ENCODE measurements at places on chromosomes 13 and 19.

GRCh38 chr13:30877335-30877734 is 28.7 kb upstream of the MEDAG start:
- DNase-seq = no peak

DNA sequence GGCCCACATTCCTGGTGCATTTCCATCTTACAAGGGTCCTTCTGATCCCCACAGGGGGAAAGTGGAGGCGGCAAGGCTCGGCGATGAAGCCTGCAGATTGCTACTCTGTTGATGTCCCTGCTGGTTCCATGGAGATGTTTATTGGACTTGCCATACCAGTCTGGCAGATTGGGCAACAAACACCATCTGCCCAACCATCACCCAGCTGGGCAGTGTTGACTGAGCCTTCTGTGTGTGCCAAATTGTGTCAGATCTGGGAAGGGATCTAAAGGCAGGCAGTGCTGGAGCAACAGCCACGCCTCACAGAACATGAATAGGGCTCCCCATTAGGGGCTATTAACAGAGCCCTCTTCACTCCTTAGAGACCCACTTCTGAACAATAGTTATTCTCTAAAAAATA is 35.0 kb downstream of the FLT1 start:
- no peak for DNase-seq

GRCh38 chr19:46943150-46943946 is 76.3 kb upstream of the NPAS1 start:
- DNase-seq = no peak

- DNase-seq = no peak
These were observed 915 bp downstream of the SHC2 start for GRCh38 chr19:459724-460511.

DNA sequence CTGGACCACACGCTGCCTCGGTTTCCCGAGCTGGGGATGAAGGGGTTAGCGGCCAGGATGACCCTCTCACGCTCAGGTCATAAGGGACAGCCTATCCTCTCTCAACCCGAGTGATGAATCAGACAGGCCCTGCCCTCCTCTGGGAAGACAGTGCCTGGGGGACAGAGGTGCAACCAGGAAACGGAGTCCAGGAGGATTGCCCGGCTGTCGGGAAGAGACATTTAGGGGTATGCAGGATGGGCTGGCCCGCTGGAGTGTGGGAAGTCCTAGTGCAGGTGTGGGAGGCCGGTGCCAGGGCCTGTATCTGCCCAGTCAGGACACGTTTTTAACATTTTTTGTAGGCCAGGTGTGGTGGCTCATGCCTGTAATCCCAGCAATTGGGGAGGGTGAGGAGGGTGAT is 8.3 kb downstream of the LSM7 start:
- no peak for DNase-seq

GRCh38 chr13:24199016-24199415 is 38.5 kb downstream of the SPATA13 start:
- no peak for DNase-seq

DNA sequence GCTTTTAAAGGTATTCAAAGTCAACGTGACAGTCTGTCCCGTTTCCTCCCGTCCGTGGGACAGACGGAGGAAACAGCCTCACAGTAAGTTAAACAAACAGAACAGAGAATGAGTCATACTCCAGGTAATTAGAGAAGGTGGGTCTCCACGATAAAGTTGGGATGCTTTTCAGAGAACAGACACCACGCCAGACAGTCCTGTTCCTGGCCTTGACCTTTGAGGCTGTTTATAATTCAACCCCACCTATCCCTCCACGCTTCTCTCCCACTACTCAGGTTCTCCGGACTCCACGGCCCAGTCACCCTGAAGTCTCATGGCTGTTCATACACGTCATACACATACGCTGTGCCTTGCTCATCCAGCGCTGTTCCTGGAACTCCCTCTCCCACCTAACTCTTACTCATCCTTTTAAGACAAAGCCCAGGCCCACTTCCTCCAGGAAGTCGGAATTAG is 42.5 kb downstream of the ARHGEF18 start:
- no peak for DNase-seq

GRCh38 chr13:50170447-50171037 is 155.3 kb downstream of the KCNRG start:
- no peak for DNase-seq

- DNase-seq = no peak
These were observed 583.4 kb upstream of the SLITRK5 start for GRCh38 chr13:87087741-87088140.

- DNase-seq = peak; percentile 46
These were observed 13.7 kb downstream of the PVR start for GRCh38 chr19:44657211-44657921.

GRCh38 chr13:106533101-106533942 is 2.1 kb downstream of the EFNB2 start:
- DNase-seq = peak; percentile 47

- no peak for DNase-seq
These were observed 9.1 kb downstream of the CDADC1 start for GRCh38 chr13:49256841-49257240.

DNA sequence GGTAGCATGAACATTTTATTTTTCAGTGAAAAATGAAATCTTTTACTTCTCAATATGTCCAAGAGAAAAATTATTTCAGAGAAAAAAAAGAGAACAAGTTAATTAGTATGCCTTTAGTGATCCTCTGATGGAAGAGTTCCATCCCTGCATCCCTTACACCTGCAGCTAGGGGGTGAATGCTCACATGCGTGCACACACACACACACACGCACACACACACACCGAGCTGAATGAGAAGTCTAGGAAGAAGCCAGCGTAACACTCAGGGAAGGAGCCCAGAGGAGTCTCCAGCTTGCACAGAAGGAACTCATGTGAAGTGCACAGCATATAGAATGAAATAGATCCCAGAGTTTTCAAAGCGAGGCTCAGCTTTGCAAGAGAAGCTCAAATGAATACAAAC is 510.5 kb downstream of the IRS2 start:
- no peak for DNase-seq

- peak; percentile 92 for DNase-seq
These were observed 77.1 kb downstream of the GNG7 start for GRCh38 chr19:2625434-2625833.

DNA sequence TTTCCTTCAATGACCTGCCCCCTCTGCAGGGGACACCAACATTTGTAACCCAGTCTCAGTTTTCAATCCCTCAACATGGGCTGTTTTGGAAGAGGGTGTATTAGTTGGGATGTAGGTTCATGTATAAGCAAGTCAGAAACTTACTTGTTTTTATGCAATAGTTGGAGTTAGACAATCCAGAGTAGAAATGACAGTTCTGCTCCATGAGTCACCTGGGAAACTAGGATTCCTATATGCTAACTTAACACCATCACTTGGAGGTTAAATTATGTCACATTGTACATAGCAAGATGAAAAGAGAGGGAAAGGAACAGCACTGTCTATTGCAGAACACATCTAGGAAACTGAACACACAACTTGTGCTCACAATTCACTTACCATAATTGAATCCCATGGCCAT is 436.4 kb downstream of the RFC3 start:
- no peak for DNase-seq

GRCh38 chr13:111853721-111854120 is 213.2 kb upstream of the SOX1 start:
- DNase-seq = no peak

DNA sequence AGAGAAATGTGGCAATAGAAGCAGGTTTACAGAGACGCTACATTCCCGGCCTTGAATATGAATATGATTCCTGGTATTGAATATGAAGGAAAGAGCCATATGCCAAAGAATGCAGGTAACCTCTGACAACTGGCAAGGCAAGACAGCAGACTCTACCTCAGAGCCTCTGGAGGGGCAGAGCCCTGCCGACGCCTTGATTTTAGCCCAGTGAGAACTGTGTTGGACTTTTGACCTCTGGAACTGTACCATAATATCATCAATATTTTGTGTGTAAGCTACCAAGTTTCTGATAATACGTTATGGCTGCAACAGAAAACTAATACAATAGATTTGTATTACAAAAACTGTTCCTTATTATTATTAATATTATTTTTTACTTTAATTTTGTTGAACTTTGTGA is 219.7 kb downstream of the FGF14 start:
- DNase-seq = no peak

GRCh38 chr19:6017576-6017975 is 39.6 kb upstream of the RANBP3 start:
- DNase-seq = no peak

DNA sequence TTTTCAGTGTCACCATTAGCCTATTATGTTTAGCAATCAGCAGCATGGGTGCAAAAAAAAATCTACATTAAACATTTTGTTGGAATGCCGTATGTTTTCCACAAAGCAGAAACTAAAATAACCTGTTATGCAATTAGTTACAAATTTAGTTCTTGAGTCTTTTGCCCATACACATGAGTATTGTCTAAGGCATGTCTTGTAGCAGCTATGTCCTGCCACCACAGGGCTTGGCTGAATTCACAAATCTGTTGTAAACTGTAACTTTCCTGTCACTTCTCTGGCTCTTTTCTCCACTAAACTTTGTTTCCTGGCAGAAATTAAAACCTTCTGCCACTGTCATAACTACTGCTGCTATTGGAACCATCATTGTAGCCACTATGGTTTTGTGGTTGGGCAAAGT is 277.9 kb upstream of the SPRY2 start:
- DNase-seq = no peak

- DNase-seq = no peak
These were observed 1365.7 kb upstream of the SLC10A2 start for GRCh38 chr13:104431895-104432294.

GRCh38 chr19:3580156-3580934 is 4.9 kb upstream of the GIPC3 start:
- DNase-seq = no peak

GRCh38 chr13:59356607-59357006 is 807.1 kb downstream of the DIAPH3 start:
- DNase-seq = no peak

GRCh38 chr19:10290876-10291553 is 1.3 kb downstream of the ICAM5 start:
- DNase-seq = peak; percentile 30

GRCh38 chr19:3275583-3276340 is 51.3 kb downstream of the CELF5 start:
- peak; percentile 29 for DNase-seq

GRCh38 chr19:1076046-1076386 is 9.0 kb downstream of the ARHGAP45 start:
- no peak for DNase-seq

DNA sequence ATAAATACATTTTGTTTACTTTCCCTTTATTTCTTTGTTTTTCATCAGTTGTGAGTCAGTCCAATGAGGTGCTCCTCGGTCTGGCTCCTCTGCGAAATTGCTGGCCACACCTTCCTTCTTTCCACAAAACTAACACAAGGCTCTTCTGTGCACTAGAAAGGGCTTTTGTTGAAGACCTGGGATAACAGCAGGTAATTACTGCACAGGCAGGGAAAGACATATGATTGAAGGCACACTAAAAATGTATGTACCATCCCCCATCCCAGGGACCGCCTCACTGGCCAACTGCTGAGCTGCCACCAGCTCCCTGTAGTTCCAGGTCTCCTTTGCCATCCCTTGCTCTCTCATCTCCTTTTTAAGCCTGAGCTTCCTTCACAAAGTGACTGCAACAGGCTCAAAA is 180.5 kb downstream of the EFNB2 start:
- DNase-seq = no peak

DNA sequence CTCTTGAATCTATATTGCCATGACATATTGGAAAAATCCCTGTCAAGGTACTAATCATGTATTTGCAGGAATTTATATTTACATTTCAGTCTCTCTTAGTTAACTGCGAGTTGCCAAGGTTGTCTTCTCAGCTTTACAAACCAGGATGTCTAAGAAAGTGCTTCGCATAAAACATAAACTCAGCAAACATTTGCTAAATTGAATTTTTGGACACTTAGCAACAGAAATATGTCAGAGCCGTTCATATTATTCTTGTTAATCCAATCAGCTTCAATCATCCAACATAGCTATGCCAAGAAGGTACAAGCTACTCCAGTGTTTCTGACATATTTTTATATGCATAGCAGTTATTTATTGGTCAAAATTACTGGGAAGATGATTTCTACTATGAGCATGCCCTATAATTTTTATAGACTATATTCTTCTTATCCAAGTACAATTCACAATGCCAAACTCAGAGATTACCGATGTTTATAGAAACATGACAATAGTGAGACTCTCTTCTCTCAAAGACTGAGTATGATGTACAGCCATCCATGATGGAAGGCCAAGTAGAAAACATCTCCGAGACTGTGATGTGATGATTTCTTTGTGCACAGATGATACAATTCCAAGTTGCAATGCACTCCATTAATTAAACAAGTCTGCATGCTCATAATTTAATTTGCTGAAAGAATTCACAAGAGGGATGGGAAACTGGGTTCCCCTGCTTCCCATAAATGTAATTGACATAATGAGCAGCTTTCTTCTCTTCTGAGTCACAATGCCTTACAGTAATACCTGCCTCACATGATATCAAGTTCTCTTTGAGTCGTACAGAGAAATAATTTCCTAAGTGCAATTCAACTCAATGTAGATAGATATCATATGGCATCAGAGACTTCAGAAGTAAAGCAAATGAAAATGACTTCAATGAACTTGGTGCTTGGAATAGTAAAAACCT is 776.3 kb downstream of the EFNB2 start:
- DNase-seq = no peak

- DNase-seq = no peak
These were observed 8.0 kb downstream of the TMEM91 start for GRCh38 chr19:41384351-41384750.
